ENCODE measurements at places on chromosomes 16 and 17.

DNA sequence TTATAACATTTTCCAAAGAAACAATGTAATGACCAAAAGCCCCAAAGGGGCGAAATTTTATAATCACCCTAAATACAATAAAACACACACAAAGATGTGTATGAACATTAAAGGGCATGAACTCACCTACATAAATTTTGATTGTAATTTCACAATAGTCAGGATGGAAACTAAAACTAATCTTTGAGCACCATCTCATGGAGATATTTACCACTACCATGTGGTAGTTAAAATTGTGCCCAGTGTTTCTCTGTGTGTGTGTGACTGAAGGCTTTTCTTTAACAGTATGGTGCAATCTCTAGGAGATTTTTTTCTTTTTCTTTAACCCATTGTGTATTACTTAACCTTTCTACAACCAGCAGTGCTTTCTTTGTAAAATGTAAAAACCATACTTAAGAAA, 19.7 kb upstream of the MEIOC start:
- H3K4me1 ChIP-seq: no peaks in the 10 kb centered on the region
- no peak overlapping the region for H3K4me3 ChIP-seq
- H3K27me3 ChIP-seq: peaks cover 20% of the 10 kb centered on the region
- DNase-seq: no peak

GRCh38 chr16:51719376-51719775, 568.3 kb upstream of the SALL1 start:
- H3K36me3 ChIP-seq: peaks cover 3% of the 10 kb centered on the region
- H3K4me1 ChIP-seq: no peaks in the 10 kb centered on the region
- no peak overlapping the region for H3K4me3 ChIP-seq
- no peak overlapping the region for H3K27ac ChIP-seq

DNA sequence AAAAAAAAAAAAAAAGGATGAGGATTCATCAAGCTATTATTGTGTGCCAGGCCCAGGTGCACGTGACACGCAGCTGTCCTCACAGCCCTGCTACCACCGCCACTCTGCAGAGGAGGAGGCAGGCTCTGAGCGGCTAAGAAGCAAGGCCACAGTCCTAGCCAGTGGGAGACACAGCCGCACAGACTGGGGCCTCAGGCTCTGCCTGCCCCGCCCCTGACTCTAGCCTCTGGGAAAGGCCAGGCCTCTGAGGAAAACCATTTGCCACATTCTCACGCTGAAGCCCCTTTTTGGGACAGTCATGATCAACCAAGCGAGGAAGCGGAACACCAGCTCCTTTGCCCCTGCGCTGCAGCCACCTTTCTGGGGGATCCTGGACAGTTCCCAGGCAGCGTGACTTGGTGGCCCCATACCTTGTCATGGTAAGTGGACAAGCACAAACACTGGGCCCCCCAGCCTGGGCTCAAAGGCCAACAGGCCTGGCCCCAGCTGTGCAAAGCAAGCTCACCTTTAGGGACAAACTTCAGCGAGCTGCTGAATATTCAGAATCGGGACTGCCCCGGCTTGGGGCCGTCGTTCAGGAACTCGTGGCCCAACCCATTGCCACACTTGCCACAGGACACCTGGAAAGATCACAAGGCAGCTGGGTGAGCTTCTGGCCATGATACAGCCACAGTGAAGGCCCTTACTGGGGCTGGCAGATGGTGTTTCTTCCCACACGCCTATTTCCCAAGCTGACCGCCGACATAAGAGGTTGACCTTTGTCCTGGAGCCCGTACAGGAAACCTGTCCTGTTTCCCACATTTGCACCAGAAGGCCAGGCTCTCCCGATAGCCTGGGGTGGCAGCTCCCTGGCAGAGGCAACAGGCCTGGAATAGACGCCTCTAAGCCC, 2.5 kb downstream of the MSRB1 start:
- no peaks in the 10 kb centered on the region for H3K27me3 ChIP-seq
- DNase-seq: no peak
- H3K4me3 ChIP-seq: no peak overlapping the region
- H3K36me3 ChIP-seq: peaks cover 15% of the 10 kb centered on the region

- no peak overlapping the region for H3K4me3 ChIP-seq
- H3K4me1 ChIP-seq: peaks cover 6% of the 10 kb centered on the region
- H3K36me3 ChIP-seq: no peaks in the 10 kb centered on the region
- H3K27me3 ChIP-seq: peaks cover 25% of the 10 kb centered on the region
- peak; percentile 41 for DNase-seq
Observed at GRCh38 chr16:85491058-85491771, 121.9 kb upstream of the GSE1 start.

DNA sequence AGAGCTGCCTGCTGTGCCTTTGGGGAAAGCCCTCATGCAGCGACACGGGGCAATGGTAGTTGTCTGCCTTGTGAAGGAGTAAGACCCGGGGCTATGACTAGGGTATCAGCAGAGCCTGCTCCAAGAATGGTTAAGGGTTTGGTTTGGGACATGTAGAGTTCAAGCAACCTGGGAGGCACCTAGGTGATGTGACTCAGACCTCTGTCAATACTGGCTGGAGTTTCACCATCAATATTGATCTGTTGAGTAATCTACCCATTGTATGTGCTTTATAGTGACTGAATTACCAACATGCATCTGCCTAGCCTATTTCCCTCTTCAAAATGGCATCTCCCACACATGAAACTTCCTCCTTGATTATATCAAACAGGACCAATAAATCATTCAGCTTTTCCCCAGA, 398.4 kb upstream of the HSBP1 start:
- H3K4me1 ChIP-seq: no peaks in the 10 kb centered on the region
- no peak overlapping the region for H3K27ac ChIP-seq
- peaks cover 24% of the 10 kb centered on the region for H3K27me3 ChIP-seq
- H3K36me3 ChIP-seq: peaks cover 2% of the 10 kb centered on the region
- no peak overlapping the region for H3K4me3 ChIP-seq

DNA sequence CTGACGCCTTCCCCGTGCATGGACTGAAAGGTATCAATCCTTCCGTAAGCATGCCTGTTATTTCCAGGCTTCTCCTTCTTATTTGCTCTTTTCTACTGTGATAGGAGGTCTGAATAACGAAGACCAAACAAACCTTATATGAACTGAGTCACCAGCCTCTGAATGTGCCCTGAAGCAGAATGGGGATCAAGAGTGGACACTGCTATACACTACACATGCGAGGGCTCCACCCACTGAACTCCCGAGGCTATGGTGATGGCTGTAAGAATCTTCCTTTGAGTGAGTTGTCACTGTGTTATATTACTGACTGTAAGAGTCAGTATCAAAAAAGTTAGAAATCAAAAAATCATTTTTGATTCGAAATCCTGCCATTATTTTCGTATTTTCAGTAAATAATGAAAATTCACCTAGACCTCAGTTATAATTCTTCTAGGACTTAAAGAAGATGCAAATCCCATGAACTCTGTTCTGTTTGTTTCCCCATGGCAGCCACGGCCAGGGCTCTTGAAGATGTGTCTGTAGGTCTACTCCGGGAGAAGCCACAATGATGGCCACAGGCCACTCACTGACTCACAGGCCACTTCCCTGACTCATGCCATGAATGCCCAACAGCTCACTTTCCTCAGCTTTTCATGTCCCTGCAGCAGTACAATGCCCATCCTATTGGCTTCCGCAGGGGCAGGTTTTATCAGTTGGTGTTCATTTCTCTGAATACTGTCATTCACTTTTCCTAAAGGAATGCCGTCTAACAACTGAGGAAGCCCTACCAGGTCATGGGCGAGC, 54.7 kb downstream of the ZZEF1 start:
- H3K27ac ChIP-seq: no peak overlapping the region
- no peak overlapping the region for H3K4me3 ChIP-seq
- no peak for DNase-seq
- H3K4me1 ChIP-seq: peaks cover 4% of the 10 kb centered on the region
- peaks cover 72% of the 10 kb centered on the region for H3K36me3 ChIP-seq
- no peaks in the 10 kb centered on the region for H3K27me3 ChIP-seq

- H3K4me3 ChIP-seq: no peak overlapping the region
- H3K27ac ChIP-seq: no peak overlapping the region
- H3K27me3 ChIP-seq: peaks cover 4% of the 10 kb centered on the region
- no peaks in the 10 kb centered on the region for H3K36me3 ChIP-seq
Observed at GRCh38 chr16:12998361-12999085, 97.1 kb downstream of the SHISA9 start.

- peak overlapping the region; percentile 98 for H3K4me3 ChIP-seq
- H3K4me1 ChIP-seq: peaks cover 78% of the 10 kb centered on the region
- peaks cover 90% of the 10 kb centered on the region for H3K36me3 ChIP-seq
- peak overlapping the region; percentile 100 for H3K27ac ChIP-seq
- H3K27me3 ChIP-seq: no peaks in the 10 kb centered on the region
- DNase-seq: no peak
Observed at GRCh38 chr17:45227101-45227925, 5.6 kb downstream of the FMNL1 start.

DNA sequence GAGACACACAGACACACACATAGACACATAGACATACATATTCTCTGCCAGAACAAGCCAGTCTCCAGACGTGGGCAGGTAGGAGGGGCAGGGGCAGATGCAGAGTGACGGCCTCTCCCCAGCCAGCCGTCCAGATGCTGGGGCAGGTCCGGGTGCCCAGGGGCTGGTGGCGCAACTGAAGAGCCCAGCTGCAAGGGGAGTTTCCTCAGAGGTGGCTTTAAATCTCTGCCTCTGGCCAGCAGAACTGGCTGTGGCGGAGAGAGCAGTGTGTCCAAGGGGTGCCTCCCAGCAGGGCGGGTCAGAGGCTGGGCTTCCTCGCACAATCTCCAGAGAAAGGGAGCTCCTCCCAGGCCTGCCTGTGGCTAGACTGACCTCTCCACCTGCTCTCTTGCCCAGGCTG, 9.4 kb upstream of the GCGR start:
- no peaks in the 10 kb centered on the region for H3K36me3 ChIP-seq
- no peaks in the 10 kb centered on the region for H3K27me3 ChIP-seq
- H3K27ac ChIP-seq: no peak overlapping the region
- no peaks in the 10 kb centered on the region for H3K4me1 ChIP-seq
- no peak overlapping the region for H3K4me3 ChIP-seq
- DNase-seq: no peak

- peak overlapping the region; percentile 71 for H3K4me3 ChIP-seq
- H3K27ac ChIP-seq: peak overlapping the region; percentile 15
- no peaks in the 10 kb centered on the region for H3K27me3 ChIP-seq
- H3K36me3 ChIP-seq: peaks cover 43% of the 10 kb centered on the region
Observed at GRCh38 chr16:339680-340079, 12.8 kb downstream of the AXIN1 start.

DNA sequence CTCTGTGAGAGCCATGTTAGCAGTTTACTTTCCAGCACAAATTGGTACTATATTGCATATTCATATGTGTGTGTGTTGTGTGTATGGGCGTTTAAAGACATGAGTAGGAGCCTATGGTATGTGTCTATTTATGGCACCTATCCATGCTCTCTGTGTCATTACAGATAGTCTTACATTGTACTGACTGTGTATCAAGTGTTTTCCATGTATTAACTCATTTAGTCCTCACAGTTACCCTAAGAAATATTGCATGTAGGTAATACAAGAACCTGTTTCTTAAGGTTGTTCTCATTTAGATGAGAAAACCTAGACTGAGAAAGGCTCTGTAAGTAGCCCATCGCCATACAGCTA, 1.6 kb downstream of the ALG1 start:
- peaks cover 45% of the 10 kb centered on the region for H3K36me3 ChIP-seq
- no peak for DNase-seq
- peak overlapping the region; percentile 96 for H3K4me3 ChIP-seq
- H3K27me3 ChIP-seq: no peaks in the 10 kb centered on the region
- peak overlapping the region; percentile 98 for H3K27ac ChIP-seq
- H3K4me1 ChIP-seq: peaks cover 27% of the 10 kb centered on the region

DNA sequence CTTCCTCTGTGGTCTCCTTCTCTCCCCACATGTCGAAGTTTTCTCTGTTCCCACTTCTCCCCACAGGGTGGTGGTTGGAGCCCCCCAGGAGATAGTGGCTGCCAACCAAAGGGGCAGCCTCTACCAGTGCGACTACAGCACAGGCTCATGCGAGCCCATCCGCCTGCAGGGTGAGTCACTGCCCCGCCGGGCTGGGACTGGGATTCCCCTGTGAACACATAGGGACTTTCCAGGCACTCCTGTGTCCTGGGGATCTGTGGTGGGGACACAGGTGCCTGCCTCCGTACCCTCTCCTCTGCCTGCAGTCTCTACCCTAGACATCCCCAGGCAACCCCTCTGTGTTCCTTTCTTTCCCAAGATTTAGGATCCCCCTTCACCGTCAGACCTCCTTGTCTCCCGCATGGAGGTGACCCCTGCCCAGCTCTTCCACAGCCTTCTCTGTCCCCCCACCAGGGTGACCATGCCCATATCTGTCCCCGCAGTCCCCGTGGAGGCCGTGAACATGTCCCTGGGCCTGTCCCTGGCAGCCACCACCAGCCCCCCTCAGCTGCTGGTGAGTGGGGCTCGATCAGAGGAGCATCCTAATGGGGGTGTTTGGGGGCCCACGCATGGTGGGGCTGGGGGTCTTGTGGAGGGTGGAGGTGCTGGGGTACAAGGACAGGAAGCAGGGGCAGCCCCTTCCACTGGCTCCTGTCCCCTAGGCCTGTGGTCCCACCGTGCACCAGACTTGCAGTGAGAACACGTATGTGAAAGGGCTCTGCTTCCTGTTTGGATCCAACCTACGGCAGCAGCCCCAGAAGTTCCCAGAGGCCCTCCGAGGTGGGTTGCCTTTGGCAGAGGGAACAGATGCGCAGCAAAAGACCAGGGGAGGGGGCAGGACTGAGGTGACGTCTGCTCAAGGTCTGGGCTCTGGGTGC, 5.8 kb downstream of the ITGAM start:
- H3K4me1 ChIP-seq: peaks cover 38% of the 10 kb centered on the region
- peak overlapping the region; percentile 66 for H3K4me3 ChIP-seq
- H3K27ac ChIP-seq: peak overlapping the region; percentile 97
- peak; percentile 42 for DNase-seq
- H3K27me3 ChIP-seq: no peaks in the 10 kb centered on the region
- peaks cover 27% of the 10 kb centered on the region for H3K36me3 ChIP-seq

DNA sequence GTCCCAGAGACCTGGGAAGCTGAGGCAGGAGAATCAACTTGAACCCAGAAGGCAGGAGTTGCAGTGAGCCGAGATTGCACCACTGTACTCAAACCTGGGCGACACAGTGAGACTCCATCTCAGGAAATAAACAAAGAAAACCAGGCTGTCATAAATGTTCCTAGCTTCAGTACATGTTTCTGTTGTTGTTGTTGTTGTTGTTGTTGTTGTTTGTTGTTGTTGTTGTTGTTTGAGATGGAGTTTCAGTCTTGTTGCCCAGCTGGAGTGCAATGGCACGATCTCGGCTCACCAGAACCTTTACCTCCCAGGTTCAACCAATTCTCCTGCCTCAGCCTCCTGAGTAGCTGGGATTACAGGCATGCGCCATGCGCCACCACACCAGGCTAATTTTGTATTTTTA, 452.5 kb downstream of the HS3ST3B1 start:
- H3K4me3 ChIP-seq: no peak overlapping the region
- H3K27me3 ChIP-seq: peaks cover 38% of the 10 kb centered on the region
- H3K27ac ChIP-seq: no peak overlapping the region
- peaks cover 8% of the 10 kb centered on the region for H3K4me1 ChIP-seq
- DNase-seq: no peak
- H3K36me3 ChIP-seq: no peaks in the 10 kb centered on the region

- H3K4me1 ChIP-seq: peaks cover 4% of the 10 kb centered on the region
- H3K27me3 ChIP-seq: no peaks in the 10 kb centered on the region
- H3K27ac ChIP-seq: no peak overlapping the region
- no peak overlapping the region for H3K4me3 ChIP-seq
- no peaks in the 10 kb centered on the region for H3K36me3 ChIP-seq
- no peak for DNase-seq
Observed at GRCh38 chr16:7839568-7839967, 506.9 kb downstream of the RBFOX1 start.
